ENCODE measurements at places on chromosomes 1 and 21.

GRCh38 chr1:172219966-172220365, 200.5 kb upstream of the C1orf105 start:
- no peak for DNase-seq

GRCh38 chr1:189438808-189439207, 1038.9 kb downstream of the BRINP3 start:
- no peak for DNase-seq

GRCh38 chr1:191675856-191676783, 482.1 kb upstream of the RGS18 start:
- no peak for DNase-seq

DNA sequence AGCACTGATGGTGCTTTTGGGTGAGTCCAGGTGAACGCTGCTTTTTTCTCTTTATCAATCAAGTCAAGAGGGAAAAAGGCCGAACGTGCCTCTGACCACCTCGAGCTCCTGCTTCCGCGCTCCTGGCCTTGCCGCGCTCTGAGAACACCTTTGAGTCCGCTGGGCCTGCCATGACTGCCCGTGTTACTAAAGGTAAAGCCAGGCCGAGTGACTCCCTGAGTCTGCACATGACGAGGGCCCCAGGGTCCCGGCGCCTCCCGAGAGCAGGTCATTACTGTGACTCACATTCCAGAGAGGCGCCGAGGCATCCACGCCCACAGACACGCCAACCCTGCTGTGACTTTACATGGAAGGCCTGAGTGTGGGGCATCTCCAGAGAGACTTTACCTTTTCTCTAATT, 11.1 kb downstream of the POFUT2 start:
- DNase-seq = no peak

DNA sequence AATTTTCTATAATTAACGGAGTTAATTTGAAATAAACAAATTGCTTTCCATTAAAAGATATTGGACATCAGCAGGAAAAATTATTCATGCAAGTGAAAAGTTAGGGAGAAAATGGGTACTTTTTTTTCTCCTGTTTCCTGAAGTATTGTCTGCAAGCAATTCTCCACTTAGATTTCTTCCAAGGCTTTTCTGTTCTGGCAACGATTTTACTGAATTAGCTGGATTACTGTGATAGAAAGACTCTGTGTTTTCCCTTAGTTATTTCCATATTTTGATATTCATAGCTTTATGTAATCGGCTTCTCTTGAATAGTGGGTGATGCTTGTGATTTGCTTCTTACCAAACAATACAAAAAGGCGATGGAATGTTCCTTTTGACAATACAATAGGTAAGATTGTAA, 1333.9 kb downstream of the AMY1C start:
- DNase-seq = no peak

DNA sequence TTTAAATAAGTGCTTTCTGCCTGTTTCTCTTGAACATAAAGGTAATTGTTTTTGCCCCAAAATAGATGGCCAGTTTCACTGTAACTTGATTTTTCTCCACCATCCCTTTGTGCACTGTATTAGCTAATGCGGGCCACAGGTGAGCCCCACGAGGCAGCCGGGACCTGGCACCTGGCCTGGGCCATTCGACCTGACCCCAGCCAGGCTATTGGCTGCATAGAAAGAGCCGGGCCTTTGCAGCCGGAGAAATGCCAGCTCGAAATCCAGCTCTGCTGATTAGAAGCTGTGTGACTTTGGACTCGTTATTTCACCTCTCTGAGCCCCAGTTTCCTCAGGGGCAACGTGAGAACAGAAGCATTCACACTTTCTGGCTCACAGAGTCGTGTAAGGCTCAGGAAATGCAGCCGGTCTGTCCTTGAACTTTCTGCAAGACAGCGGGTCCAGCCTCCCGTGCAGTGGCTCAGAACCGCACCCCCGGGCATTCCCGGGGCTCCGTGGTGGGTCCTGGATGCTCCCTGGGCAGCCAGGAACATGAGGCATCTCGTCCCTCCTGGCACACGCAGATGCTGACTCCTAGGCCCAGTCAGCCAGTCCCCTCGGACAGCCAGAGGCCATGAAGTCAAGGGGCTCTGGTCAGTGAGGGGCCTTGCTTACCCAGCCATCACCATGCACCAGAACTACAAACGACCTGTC, 37.4 kb upstream of the ACTRT2 start:
- DNase-seq = no peak

- peak; percentile 24 for DNase-seq
Measured at GRCh38 chr1:108117945-108118902, 81.9 kb downstream of the SLC25A24 start.

DNA sequence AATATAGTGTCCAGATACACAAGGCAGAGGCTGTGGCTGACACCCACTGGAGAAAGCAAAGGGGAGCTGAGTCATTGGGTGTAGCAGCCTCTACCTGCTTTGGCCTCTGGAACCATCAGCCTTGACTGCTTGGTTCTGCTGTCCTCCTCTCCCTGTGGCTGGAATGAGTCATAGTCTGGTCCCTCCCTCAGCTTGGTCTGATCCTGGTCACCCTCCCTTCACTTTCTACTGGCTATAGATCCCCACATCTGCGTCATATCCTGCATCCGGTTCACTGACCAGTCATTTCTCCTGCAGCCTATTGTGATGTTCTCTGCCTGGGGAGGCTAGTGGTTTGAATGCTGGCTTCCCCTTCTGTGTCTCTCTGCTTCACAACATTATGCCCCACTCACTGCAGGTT, 372.8 kb upstream of the DAB1 start:
- DNase-seq = no peak

DNA sequence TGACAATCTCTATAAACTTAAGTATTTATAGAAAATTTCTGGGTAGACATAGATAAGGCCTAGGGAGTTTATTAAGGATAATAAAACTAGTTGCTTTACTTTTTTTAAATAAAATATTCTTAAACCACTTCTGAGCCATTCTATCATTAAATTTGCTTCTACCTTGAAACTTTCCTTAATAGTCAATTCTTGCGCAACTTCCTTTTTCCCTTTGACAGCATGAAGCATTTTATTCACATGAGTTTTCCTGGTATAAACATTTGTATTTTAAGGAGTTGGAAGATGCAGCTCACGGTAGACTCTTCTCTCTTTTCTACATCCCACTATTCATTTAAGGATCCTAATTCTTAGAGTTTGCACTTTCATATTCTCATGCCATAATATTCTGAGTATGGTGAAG, 75.8 kb upstream of the DPH5 start:
- no peak for DNase-seq

- no peak for DNase-seq
Measured at GRCh38 chr21:35222541-35222941, 173.4 kb upstream of the RUNX1 start.

DNA sequence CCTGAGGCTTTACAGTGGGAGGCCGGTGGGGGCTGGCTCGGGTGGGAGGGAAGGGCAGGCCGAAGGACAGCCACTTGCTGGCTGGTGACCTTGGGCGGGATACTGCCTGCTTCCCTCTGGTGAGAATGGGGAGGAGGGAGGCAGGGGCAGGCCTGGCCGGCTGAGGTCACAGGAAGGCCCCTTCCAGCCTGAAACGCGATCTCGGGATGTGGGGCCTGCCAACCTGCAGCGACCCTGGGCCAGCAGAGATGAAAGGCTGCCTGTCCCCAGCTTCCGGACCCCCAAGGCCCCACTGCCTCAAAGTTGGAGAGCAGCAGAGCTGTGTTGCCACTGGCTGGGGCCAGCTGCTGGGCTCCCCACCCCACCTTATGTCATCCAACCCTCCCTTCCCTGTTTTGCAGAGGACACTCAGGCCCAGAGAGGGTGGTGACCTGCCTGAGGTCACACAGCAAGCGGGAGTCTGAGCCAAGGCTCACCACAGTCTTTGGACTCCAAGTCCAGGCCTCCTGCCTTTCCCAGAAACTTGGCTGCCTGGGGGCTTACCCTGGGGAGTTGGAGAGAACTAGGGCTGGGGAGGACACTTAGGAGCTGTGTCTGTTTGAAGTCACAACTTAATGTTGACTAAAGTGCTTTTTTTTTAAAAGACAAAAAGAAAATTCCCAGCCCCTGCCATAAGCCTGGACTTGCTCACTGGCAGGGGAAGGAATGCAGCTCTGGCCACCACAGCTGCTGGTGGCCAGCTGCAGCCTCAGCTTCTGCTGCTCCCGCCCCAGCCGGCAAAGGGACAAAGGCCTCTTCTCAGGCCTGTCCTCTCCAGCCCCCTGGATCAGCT, 14.8 kb upstream of the WASF2 start:
- DNase-seq = no peak

- DNase-seq = peak; percentile 96
Measured at GRCh38 chr1:43969746-43970466, at the start of gene DPH2. DPH2 (plus strand) TSS chr1:43970010; CDS start chr1:43970176, 166 bp downstream.

DNA sequence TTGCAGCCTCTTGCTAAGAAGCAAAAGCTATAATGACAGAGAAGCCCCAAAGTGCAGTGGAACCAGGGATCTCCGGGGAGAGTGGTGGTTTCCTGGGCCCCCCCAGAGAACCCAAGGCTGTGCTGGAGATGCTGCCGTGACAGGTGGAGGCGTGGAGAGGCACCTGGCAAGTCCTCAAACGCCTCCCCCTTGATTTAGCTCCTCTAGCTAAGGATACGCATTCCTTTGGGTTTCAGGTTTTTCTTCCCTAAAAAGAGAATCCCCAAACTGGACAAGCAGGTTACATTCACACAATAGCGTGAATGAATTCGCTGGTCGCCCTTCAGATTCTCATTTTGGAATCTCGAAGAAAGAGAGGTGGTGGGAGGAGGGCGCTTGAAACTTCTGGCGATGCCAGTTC, 853 bp upstream of the ATP1A1 start:
- DNase-seq = no peak

- DNase-seq = no peak
Measured at GRCh38 chr1:159214149-159214760, 9.6 kb downstream of the ACKR1 start.

DNA sequence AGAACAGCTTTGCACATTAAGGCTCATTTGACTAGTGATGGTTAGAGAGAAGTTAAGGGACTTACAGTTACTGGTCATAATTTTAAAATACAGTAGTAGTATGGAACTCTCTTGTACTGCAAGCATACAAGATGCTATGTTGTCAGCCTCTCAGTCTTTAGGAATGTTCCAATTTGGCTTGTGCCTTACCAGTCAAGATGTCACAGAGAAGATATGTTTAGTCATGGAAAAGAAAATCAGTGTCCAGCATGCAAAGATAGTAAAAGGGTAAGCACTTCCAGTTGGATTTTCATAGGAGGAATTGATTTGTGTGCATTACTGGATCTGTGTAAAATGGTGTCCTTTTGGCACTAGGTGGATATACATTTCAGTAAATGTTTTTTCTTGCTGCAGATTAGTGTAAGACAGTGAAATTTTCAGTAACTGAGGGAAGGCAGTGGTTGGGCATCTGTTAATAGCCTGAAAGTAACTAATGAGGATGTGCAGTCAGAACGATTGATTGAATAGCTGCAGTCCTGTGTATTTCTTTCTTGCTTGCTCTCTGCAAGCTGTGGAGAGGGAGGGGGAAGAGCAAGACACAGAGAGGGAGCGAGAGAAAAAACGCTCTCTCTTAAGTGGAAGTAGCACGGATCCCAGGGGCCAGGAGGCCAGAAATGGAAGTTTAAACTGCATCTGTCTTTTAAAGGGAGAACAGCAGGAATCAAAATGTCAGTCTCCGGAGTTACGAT, 108.2 kb downstream of the CLEC20A start:
- no peak for DNase-seq

GRCh38 chr1:201721082-201722049, 107.6 kb upstream of the IPO9 start:
- no peak for DNase-seq

DNA sequence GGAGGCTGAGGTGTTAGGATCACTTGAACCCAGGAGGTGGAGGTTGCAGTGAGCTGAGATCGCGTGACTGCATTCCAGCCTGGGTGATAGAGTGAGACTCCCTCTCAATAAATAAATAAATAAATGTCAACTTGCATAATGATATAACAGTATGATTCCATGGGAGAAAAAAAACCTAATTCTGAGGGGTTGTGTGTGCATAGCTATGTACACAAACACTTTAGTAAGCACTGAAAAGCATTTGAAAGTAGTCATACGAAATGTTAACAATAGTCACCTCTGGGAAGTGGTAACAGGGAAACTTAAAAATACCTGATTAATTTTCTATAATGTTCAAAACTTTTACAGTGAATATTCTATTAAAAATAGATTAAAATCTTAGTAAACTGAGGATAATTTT, 43.2 kb downstream of the ANKRD13C start:
- no peak for DNase-seq

GRCh38 chr1:52057255-52057654, 1.2 kb downstream of the BTF3L4 start:
- no peak for DNase-seq

DNA sequence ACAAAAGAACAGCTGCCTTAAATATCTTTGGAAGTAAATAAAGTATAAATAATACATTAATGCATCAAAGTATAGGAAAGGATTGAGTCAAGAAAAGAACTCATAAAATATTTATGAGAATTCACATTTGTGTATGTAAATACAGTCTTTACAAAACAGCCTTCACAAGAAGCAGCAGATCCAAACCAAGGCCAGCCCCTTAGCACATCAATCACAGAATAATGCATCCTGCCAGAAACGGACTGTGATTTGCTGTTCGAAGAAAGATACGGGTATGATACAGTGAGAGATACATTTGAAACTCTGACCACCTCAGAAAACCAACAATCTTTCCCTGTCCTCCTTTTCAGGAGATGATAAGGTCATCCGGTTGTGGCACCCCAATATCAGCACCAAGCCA, 70.9 kb downstream of the WDR64 start:
- no peak for DNase-seq

DNA sequence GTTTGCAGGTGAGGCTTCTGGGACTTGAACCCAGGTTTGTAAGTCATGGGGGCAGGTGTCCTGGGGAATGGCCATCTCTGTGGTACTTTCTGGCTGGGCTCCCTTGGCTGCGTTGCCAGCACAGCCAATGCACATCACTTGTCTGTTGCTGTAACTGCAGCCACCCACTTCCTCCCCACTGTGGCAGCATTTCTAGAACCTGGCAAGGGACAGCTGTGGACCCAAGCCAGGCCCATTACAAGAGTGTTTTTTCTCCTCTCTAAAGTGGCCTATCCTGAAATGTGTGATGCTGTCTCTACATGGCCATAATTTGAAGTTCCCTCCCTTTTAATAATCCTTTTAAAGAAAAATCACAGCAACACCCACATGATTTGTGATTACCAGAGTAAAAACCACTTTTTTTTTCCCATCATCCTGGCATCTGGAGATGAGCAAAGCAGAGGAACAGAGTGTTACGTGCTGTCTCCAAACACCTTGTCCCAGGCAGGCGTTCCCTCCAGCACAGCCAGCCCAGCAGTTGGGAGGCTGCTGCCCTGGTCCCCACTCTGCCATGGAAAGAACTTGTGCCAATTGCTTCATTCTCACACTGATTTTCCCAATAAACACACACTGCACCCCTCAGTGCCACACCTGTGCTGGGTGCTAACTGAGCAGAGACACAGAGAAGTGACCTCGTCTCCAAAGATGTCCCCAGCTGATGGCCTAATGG, 360.6 kb upstream of the USP24 start:
- DNase-seq = no peak

GRCh38 chr1:147648933-147649332, 21.4 kb downstream of the ACP6 start:
- DNase-seq = no peak

DNA sequence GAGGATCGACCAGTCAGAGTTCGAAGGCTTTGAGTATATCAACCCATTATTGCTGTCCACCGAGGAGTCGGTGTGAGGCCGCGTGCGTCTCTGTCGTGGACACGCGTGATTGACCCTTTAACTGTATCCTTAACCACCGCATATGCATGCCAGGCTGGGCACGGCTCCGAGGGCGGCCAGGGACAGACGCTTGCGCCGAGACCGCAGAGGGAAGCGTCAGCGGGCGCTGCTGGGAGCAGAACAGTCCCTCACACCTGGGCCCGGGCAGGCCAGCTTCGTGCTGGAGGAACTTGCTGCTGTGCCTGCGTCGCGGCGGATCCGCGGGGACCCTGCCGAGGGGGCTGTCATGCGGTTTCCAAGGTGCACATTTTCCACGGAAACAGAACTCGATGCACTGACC, 9.6 kb downstream of the FAAP20 start:
- DNase-seq = no peak
